CD4-positive, alpha-beta T cell treated with Interleukin-2 at 100 ng/mL for 4 hours (primary cell): ENCODE measurements at places on chromosomes 12 and 14.

- DNase-seq: no peak
These were observed 192.1 kb upstream of the MYL2 start for GRCh38 chr12:111112311-111113098.

DNA sequence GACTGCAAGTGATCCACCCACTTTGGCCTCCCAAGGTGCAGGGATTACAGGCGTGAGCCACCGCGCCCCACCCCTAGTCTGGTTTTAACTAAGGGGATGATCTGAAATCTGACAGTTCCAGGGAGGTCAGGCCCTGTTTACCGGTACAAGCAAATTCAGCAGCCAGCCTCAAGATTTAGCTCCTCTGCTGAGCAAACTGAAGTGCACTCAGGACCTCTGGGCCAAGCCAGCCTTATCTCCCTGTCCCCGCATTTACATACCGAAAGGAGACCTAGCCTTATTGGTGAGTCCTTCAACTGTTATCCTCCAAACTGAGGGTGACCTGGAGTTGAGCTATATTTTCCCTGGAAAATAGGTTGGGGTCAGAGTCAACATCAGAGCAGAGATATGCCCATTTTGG is 835 bp upstream of the ABHD4 start:
- DNase-seq: no peak

- no peak for DNase-seq
These were observed 132.4 kb downstream of the GCH1 start for GRCh38 chr14:54769951-54770863.

DNA sequence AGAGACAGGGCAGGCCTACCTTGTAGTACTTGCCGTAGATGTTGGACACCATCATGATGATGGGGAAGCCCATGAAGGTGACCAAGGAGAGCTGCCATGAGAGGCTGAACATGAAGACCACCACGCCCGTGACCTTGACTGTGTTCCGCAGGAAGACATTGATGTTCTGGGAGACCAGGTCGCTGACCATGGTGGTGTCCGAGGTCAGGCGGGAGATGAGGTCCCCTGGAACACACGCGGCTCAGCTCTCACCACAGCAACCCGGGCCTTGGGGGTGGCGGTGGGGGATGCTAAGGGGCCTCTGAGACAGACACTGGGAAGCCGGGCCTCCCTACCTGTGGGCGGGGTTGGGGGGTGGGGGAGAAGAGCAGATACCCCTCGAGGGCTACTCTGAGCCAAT is 17.7 kb downstream of the ABCB9 start:
- DNase-seq: no peak

- DNase-seq: no peak
These were observed 291.1 kb downstream of the SYT1 start for GRCh38 chr12:79155683-79156082.

- DNase-seq: no peak
These were observed 71.7 kb downstream of the TPH2 start for GRCh38 chr12:72010356-72010755.
